ENCODE measurements at places on chromosomes 4 and X.

GRCh38 chr4:175691791-175692190 is 120.3 kb downstream of the GPM6A start:
- no peak for DNase-seq

- no peak for DNase-seq
Observed at GRCh38 chr4:168604496-168605373, 107.9 kb downstream of the PALLD start.

DNA sequence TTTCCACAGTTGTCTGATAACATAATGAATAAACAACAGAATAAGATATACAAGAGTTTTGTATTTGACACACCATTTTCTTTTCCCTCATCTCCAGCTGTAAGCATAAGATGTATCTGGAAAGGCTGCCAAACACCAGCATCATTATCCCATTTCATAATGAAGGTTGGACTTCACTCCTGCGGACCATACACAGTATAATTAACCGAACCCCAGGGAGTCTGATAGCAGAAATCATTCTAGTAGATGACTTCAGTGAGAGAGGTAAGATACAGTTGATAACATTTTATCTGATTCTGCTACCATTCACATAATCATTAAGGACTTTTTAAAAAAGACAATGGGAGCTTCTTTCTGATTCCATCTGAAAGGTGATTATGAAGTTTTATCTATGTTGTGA is 535.2 kb downstream of the GALNTL6 start:
- no peak for DNase-seq

DNA sequence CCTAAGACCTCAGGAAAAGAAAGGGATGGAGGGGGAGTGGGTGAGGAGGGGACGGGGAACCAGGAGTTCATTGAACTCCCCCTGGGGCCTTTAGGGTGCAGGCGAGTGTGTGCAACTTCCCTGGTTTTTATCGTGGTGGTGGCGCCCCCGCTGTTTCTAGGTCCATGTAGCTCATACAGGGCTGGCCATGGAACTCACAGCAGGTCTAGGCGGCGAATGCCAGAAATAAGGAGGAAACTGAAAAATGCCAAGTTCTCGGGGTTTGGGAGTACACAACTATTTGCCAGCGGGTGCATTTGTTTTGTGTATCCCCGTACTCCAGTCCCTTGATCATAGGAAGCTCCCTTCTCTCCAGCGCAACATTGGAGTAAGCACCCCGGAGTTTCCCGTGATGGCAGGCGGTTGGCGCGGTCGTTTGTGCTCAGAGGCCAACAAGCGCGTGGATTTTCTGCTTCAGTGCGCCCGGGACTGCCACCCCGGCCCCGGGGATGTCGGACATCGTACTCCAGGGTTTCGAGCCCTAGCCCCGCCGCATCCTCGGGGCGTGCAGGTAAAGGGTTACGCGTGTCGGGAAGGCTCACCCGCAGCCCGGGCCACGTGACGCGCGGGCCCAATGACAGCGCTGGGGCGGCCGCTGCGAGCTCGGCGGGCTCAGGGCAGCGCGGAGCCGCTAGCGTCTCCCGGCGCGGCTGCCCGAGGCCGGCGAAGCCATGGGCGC is 208.9 kb downstream of the NWD2 start:
- DNase-seq = peak; percentile 54

- DNase-seq = no peak
Observed at GRCh38 chrX:153411255-153411987, at the start of gene ZFP92. Gene ZFP92 (plus strand): TSS chrX:153411472. CDS start chrX:153418323, 6,851 bp downstream.

DNA sequence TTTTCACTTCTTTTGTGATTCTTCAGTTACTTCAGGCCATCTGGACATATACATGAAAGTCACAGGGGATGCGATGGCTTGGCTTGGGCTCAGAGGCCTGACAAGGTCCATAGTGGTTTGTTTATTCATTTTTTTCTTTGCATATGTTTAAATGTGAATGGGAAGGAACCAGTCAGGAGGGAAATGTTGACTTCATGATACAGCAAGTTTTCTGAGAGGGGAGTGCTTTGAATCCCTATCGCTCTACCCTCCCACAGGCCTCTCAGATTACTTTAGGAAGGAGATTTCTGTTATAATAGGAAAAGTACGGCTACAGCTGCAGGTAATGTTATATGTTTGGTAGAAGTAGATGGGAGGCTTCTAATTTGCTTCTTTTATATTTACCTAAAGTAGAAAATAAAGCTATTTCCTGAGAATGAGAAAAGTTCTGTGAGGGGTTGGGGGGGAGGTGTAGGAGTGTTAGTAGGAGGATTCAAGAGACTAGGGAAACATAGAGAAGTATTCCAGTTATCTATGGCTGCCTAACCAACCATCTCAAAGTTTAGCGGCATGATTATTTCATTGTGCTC is 322.9 kb downstream of the RAPGEF2 start:
- no peak for DNase-seq

GRCh38 chrX:100687546-100687945 is 43.5 kb downstream of the SRPX2 start:
- no peak for DNase-seq

DNA sequence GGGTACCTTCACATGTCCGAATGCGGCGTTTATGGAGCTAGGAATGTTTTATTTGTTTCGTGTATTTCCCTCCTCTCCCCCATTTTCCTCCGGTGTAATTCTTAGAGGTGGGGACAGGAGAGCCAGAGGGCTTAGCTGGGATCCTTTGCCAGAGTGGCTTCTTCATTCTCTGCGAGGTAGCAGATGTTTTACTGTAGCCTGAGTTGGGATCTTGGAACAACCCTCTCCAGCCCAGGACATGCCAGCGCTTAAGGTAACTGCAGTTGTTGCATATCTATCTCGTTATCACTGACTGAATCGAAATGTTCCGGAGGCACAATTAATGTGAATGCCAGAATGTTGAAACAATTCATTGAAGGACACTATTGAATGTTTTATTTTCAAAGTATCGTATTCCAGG is 59.0 kb upstream of the DYNLT3 start:
- no peak for DNase-seq

DNA sequence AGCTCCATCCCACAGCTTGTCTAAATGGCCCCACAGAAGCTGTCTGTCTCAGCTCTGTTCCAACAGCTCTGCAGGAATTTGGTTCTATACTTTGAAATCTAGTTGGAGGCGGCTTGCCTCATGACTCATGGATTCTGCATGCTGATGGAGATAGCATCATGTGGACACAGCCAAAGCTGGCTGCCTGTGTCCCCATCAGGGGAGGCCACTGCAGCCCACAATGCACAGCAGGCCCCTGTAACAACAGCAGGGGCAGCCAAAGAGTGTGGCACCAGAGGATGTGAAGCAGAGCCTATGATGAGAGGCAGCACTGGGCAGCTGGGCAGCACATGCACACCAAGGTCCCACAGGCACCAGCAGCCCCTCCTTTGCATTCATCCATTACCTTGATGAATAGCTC is 67.2 kb downstream of the DCAF12L1 start:
- no peak for DNase-seq

- no peak for DNase-seq
Observed at GRCh38 chrX:54447461-54447860, 7.3 kb downstream of the TSR2 start.

DNA sequence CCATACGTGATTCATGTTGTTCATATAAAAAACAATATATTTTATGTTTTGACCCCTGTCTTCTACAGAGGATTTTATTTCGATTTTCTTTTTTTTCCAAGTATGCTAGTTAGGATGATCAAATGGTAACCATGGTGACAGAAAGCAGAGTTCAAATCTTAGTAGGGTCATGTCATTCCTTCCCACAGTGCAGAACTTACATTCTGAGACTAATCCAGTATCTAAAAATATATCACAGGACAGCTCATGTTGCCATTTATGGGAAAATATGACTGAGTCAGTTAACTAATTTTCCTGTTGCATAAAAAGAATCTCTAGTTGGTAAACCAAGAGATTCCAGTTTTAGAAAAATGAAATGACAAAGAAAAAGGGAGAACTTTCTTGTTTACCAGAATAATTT is 209.5 kb downstream of the PARM1 start:
- DNase-seq = no peak

DNA sequence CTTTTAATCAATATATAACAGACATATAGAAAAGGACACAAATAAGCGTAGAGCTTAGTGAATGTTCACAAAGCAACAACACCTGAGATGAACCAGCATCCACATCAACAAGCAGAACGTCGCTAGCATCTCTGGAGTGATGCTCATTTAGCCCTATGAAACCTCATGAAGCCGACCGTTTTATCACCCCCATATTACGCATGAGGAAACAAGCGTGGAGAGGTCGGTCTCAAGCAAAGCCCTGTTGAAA is 524 bp upstream of the RPS3A start:
- DNase-seq = no peak

GRCh38 chr4:63607169-63607872 is 801.9 kb downstream of the TECRL start:
- DNase-seq = no peak

DNA sequence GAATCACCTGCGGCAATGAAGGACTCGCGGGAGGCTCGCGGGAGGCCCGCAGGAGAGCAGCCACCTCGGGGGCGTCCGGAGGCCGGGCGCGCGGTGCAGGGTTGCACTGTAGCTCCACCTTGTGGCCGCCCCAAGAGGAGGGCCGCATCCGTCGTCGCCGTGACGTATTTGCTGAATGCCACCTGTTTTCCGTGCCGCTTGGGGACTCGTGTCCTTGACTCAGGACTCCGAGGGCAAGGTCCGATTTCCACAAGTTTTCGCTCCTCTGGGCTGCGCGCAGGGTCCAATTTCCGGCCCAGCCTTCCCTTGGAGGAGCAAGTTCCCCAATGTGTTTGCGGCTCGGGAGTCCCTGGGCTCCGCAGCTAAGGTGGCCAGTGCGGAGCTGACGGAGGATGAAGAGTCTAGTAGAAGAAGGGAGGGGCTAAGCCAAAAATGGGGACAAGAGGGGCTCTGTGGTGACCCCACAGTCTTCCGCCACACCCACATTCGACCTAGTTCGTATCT is 10.7 kb upstream of the DLG3 start:
- DNase-seq = peak; percentile 52

GRCh38 chr4:41792166-41792565 is 43.6 kb upstream of the PHOX2B start:
- DNase-seq = no peak

GRCh38 chr4:85967872-85968271 is 392.0 kb downstream of the MAPK10 start:
- DNase-seq = no peak

DNA sequence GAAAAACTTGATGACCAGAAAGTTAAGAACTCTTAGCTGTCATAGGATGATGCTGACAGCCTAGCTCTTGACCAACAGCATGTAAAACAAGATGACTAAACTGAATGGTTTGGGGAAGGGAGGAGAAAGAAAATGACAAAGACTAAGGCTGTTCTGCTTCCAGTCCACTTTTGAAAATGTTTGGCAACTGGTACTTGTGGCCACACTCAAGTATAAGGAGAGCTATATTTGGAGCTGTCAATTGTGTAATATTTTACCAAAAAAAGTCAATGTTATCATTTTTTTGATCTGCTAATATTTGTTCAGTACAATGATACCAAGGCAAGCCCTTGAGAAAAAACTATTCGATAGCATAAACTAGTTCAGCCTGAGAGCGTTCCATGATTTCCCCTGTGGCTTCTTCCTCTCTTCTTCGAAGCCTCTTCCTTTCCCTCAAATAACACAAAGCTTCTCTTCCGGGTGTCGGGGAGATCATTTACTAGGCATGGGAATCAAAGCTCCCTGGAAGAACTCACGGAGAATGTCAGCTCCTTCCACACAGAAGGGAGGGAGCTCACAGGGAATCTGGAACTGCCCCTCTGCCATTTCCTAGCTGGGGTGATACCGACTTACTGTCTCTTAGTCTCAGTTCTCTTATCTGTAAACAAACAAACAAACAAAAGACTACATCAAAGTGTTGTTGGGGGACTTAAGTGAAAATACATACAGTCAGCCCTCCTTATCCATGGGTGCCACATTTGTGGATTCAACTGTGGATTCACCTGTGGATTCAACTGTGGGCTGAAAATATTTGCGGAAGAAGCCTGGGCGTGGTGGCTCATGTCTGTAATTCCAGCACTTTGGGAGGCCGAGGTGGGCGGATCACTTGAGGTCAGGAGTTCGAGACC is 82.6 kb downstream of the SCD5 start:
- no peak for DNase-seq

DNA sequence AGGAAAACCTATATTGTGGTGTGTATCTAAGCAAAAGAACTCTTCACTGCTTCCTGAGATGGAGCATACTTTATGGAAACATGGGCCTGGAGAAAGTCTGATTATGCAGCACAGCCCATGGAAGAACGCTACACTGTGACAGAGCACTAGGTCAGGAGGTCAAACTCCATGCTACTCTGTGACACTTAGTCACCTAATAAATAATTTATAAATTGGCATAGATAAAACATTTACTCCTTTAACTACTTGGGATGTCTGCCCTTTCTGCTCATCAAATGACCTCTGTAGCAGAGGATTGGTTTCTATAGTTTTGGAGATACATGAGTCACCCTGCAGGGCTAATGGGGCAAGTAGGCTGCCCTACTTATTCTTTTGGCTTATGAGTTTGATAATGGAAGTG is 134.7 kb upstream of the BANK1 start:
- DNase-seq = no peak

- DNase-seq = no peak
Observed at GRCh38 chr4:14193601-14194000, 566.1 kb upstream of the BOD1L1 start.

GRCh38 chr4:74320559-74321118 is 12.4 kb downstream of the EPGN start:
- DNase-seq = no peak

DNA sequence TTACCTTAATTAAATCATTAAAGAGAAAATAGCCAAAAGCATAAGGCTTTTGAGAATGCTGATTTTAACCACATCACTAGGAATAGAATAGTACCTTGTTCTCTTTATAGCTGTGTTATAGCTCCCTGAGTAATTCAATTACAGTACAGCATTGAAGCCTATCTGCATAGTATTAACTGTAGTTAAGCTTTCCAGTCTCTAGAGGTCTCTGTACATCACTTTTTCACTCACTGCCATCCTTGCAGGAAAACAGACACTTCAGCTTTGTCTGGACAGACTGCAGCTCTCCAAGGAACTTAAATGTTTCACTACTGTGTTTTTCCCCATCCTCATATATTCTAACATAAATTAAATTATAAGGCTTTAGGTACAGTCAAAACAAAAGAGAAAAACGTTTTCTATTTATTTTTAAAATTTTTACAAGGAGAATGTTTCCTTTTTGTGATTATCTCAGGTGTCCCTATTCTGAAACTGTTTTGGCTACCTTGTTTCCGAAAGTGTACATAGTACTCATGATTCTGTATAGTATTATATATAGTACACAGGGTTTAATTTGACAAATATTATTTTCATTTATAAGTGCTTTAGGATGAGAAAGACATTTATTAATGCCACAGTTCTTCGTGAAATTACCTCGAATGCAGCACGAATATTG is 407.9 kb downstream of the PCDH18 start:
- DNase-seq = no peak

- no peak for DNase-seq
Observed at GRCh38 chr4:2867758-2868491, 24.3 kb downstream of the ADD1 start.

- DNase-seq = no peak
Observed at GRCh38 chr4:16952462-16952871, 54.0 kb upstream of the LDB2 start.

DNA sequence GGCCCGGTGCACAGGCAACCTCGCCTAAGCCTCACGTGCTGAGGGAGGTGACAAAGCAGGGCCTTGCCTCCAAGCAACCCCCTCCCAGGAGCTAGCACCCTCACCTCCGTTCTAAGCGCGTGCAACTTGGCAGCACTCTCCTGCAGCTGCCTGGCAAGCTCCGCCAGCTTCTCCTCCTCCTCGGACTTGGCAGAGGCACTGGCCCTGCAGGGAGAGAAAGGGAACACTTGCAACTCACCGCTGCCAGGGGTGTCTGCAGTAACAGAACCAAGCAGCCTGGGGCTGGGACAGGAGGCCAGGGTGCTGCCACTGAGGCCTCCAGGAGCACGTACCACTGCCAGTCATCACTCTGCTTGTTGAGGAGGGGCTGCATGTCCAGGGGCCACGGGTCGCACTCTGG is 10.3 kb upstream of the TREX2 start:
- no peak for DNase-seq
